ENCODE measurements at places on chromosomes 5 and 9. TPM values are rescaled to one million over a fixed set of nuclear protein-coding genes. Genes with fewer than 3 reads are reported as not detected.

DNA sequence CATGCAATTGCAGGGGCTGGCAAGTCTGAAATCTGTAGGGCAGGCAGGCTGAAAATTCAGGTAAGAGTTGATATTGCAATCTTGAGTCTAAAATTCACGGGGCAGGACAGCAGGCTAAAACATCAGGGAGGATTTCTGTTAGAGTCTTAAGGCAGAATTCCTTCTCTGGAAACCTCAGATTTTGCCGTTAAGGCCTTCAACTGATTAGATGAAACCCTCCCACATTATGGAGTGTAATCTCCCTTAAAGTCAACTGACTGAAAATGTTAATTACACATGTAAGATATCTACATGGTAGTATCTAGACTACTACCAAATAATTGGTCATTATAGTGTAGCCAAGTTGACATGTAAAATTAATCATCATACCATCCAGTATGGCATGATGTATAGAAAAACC, 3.1 kb upstream of the ZNF169 start:
- no peak overlapping the region for H3K4me3 ChIP-seq
- H3K27ac ChIP-seq = no peak overlapping the region
- H3K27me3 ChIP-seq = no peaks in the 10 kb centered on the region
- peaks cover 17% of the 10 kb centered on the region for H3K4me1 ChIP-seq

DNA sequence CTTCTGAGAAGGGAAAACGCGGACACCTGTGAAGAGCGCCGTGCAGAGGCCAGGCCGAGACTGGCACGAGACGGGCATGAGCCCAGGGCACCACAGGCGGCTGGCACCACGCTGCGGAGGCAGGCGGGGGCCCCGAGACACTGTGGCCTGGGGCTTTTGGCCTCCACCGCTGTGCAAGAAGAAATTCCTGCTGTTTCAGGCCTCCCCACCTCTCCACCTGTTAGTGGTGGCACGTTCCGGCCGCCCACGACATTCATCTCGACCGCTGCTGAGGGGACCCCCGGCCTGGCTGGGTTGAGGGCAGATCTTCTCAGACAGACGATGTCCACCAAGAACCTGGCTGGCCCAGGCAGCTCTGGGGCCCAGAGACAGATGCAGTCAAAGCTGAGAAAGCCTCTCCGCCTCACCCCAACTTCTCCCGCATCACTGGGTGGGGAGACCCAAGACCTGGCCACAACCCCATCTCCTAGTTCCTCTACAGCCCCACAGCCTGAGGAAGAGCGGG, 11.5 kb downstream of the NACC2 start:
- H3K36me3 ChIP-seq = peaks cover 25% of the 10 kb centered on the region
- DNase-seq = no peak
- H3K27ac ChIP-seq = no peak overlapping the region
- peaks cover 51% of the 10 kb centered on the region for H3K4me1 ChIP-seq
- no peaks in the 10 kb centered on the region for H3K27me3 ChIP-seq

DNA sequence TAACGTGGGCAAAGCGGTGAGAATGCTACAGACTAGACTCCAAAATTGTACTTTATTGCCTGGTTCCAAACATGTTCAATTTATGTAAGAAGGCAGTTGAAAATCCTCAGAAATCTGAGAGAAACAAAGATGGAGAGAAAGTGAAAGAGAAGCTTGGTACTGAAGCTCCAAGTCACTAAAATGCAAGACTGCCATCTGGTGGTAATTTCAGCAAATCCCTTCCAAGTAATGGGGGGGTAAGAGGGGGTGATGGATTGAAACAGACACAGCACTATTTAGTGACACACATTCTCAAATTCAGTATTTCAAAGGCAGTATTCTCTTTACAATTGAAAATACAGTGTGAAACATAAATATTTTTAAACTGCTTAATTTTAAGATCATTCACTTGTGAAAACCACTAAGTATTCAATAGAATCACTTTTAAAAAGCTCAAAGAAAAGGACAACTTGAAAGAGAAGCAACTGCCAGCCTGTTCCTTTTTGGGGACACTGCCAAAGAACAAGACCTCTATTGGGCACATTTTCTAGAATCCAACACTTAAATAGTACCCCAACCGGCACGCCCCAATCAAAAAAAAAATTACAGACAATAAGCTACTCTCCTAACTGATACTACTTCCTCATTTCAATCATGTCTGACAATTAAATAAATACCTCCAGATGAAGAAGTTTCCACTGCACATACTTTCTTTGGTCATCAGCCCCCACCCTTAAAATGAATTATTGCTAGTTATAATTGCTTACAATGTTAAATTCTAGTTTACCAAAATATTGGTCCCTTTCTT, 131.5 kb downstream of the AGTPBP1 start:
- no peaks in the 10 kb centered on the region for H3K27me3 ChIP-seq
- no peak overlapping the region for H3K27ac ChIP-seq
- no peaks in the 10 kb centered on the region for H3K36me3 ChIP-seq
- H3K4me1 ChIP-seq = no peaks in the 10 kb centered on the region

- no peaks in the 10 kb centered on the region for H3K27me3 ChIP-seq
- no peaks in the 10 kb centered on the region for H3K36me3 ChIP-seq
- no peak for DNase-seq
These were observed 71.2 kb downstream of the ZNF354C start for GRCh38 chr5:179131321-179131835.

DNA sequence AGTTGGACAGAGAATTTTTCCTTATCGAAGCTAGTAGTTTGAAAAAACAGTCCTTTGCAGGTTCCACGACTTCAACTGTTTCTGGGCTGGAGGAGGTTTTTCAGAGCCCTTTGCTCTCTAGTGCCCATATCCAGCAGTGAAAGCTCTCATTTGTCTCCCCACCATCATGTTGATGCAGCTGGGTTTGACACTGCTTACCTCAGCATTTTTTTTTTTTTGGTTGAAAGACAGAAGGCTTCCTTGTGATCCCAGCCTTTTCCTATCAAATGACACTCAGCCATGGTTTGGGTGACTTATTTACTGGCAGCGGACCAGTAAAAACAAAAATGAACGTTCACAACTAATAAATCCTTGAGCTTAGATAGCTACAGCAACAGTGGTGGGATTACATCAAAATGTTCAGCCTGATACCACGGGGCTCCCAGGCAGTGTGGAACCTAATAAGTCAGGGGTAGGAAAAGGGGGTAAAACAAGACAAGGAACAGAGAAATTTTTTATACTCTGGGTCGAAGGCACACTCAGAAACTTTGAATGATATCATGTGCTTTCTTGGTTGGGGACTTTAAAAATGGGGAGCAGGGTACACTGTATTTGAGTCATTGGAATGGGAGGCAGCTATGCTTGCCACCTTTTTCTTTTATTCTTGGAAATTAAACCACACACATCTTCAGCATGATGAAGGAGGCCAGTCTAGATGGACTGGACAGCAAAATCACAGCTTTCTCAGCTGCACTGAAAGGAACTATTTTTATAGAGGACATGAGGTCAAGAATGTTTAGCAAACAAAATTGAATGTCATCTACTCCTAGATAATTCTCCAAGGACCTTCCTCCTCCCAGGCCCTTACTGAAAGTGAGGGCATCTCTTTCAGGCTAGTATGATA, 308.9 kb upstream of the MPDZ start:
- peaks cover 20% of the 10 kb centered on the region for H3K4me1 ChIP-seq
- H3K27ac ChIP-seq = no peak overlapping the region
- no peaks in the 10 kb centered on the region for H3K27me3 ChIP-seq

DNA sequence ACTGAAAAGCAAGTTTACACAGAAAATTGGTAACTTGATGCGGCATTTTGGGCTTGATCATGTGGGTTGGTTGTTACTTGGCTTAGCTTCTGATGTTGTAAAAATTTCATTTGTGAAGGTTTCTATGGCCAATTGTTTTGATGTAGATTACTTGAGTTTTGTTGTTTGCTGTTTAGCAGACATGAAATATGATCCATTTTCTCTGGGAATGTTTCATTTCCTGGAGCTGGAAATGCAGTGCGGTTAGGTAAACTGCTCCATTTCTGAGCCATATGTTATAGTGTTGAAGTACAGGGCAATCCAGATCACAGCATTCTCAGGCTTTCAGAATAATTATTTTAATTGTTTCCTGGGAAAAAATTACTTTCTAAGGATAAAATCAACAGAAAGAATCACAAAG, 396.9 kb downstream of the ENC1 start:
- H3K4me3 ChIP-seq = no peak overlapping the region
- no peak overlapping the region for H3K27ac ChIP-seq
- no peaks in the 10 kb centered on the region for H3K36me3 ChIP-seq
- no peak for DNase-seq
- H3K4me1 ChIP-seq = peaks cover 17% of the 10 kb centered on the region

DNA sequence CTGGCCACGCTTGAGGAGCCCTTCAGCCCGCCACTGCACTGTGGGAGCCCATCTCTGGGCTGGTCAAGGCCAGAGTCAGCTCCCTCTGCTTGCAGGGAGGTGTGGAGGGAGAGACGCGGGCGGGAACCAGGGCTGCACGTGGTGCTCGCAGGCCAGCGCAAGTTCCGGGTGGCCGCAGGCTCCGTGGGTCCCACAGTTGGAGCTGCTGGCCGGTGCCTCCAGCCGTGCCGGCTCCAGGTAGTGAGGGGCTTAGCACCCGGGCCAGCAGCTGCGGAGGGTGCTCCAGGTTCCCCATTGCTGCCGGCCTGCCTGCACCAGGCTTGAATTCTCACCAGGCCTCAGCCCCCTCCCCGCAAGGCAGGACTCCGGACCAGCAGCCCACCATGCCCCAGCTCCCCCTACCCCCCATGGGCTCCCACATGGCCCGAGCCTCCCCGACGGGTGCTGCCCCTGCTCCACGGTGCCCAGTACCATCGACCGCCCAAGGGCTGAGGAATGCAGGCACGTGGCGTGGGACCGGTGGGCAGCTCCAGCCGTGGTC, 192.8 kb upstream of the IZUMO3 start:
- H3K36me3 ChIP-seq = no peaks in the 10 kb centered on the region
- no peaks in the 10 kb centered on the region for H3K4me1 ChIP-seq
- no peaks in the 10 kb centered on the region for H3K27me3 ChIP-seq
- DNase-seq = no peak

- H3K27me3 ChIP-seq = no peaks in the 10 kb centered on the region
These were observed 2.0 kb downstream of the QSOX2 start for GRCh38 chr9:136243631-136244030.

- H3K4me3 ChIP-seq = no peak overlapping the region
- no peaks in the 10 kb centered on the region for H3K36me3 ChIP-seq
- no peak for DNase-seq
- peak overlapping the region; percentile 9 for H3K27ac ChIP-seq
These were observed 4.2 kb upstream of the HAVCR2 start for GRCh38 chr5:157113002-157113401.

DNA sequence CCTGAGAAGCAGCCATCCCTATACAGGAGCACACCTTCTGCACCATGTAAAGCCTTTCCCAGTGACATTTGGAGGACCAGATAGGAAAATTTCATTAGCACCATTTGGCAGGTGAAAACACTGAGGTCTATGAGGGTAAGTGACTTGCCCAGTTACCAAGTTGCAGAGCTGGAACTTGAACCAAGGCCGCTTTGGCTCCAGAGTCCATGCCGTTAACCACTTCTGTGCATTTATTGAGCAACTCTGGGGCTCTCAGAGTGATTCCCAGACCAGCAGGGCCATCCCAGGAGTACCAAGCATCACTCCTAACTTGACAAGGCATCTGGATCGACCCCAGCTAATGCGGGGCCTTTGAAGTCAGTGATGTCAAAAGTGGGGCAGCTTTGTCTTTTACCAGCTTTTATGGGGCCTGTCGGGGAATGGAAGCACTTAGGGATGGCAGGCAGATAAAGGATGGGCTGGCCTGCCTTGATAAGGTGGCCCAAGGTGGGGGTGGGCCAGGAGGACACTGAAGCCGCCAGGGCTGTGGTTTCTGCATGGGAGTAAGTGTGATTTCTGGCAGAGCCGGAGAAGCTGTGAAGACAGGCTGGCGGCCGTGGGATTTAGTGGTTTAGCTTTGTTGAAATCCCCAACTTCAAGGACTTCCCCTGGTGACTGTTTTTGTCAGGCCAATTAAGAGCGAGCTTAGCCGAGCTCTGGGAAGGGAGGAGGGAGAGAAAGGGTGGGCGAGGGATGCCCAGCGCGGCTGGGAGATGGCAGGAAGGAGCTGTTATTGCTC, 127.3 kb downstream of the MACROH2A1 start:
- no peak overlapping the region for H3K4me3 ChIP-seq
- H3K27me3 ChIP-seq = no peaks in the 10 kb centered on the region
- no peak overlapping the region for H3K27ac ChIP-seq

DNA sequence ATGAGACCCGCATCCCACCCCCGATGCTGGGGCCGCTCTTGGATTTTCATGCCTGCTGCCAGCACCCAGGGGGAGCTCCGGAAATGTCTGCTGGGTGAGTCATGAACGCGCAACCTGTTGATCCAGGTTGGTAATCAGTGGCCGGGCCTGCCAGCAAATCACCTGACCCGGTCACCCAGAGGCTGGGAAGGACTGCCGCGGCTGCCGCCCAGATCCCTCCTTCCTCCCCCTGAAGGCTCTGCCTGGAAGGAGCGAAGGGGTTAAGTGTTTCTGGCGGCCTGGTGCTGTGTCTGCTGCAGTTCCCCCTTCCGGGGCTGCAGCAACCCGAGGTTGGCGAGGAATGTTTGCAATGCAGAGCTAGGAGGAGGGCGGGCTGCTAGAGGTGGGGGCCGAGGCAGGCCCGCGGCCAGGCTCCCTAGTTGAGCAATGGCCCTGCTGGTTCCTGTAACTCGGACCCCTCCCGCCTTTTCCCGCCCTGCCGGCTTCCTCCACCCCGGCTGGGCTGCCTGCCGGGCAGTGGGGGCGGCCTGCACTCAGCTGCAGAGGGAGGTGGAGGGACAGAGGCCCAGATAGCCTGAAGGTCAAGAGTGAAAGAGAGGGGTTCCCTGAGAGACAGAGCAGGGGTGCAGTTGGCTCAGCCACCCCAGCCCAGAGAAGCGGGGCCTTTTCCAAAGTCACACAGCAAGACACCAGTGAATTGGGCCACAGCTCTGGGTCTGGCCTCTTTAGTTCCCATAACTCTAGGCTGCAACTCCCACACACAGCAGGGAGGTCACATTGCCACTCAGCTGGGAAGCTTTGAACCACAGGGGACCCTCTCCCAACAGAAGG, 156.3 kb upstream of the IER5L start:
- H3K27ac ChIP-seq = peak overlapping the region; percentile 92
- H3K4me3 ChIP-seq = peak overlapping the region; percentile 49
- DNase-seq = peak; percentile 62
- H3K4me1 ChIP-seq = peaks cover 86% of the 10 kb centered on the region

GRCh38 chr5:83752700-83753099, 32.0 kb upstream of the HAPLN1 start:
- DNase-seq = no peak
- H3K27ac ChIP-seq = no peak overlapping the region
- no peak overlapping the region for H3K4me3 ChIP-seq
- H3K36me3 ChIP-seq = no peaks in the 10 kb centered on the region
- no peaks in the 10 kb centered on the region for H3K27me3 ChIP-seq

GRCh38 chr9:94480205-94480604, 74.7 kb upstream of the PCAT7 start:
- no peaks in the 10 kb centered on the region for H3K27me3 ChIP-seq
- no peaks in the 10 kb centered on the region for H3K4me1 ChIP-seq
- no peak overlapping the region for H3K27ac ChIP-seq

NMUR2 gene
- not detected for total RNA-seq

FAM169A gene
- total RNA-seq = 5.8 TPM

Measured in esophagus squamous epithelium (tissue), 5 donors.